SK-MEL-5 (cell line): ENCODE measurements at places on chromosomes 5 and 9.

GRCh38 chr5:68419637-68420452, 204.3 kb downstream of the PIK3R1 start:
- no peak for DNase-seq

DNA sequence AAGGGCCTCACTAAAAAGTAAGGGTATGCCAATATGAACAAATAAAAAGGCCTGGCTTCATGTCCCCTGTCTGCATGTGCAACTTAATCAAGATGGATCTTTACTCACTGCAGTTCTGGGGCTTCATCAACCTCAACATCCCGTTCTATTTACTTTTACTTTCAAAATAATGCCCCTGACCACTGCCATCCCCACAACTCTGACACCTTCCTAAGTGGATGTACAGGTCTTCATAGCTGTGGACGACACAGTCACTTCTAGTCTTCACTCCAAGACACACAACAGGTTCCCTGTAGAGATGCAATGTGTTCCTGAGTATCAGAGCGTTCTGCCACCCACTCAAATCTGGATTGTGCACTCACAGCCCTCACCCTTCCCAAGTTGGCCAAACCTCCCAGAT, 136.1 kb downstream of the ENC1 start:
- DNase-seq = no peak

- no peak for DNase-seq
Observed at GRCh38 chr5:11384441-11385250, 519.6 kb downstream of the CTNND2 start.

- no peak for DNase-seq
Observed at GRCh38 chr5:43386960-43387362, 25.2 kb downstream of the CCL28 start.

- no peak for DNase-seq
Observed at GRCh38 chr5:168578006-168578405, 1.2 kb downstream of the PANK3 start.
